Fibroblast of gingiva (primary cell): ENCODE measurements at places on chromosomes 7 and 10.

- DNase-seq: peak; percentile 19
Observed at GRCh38 chr7:139358541-139359365, 941 bp upstream of the LUC7L2 start.

GRCh38 chr7:78413568-78413967 is 615.0 kb downstream of the PHTF2 start:
- DNase-seq: peak; percentile 66

- no peak for DNase-seq
Observed at GRCh38 chr7:14551310-14551709, 351.2 kb downstream of the DGKB start.

DNA sequence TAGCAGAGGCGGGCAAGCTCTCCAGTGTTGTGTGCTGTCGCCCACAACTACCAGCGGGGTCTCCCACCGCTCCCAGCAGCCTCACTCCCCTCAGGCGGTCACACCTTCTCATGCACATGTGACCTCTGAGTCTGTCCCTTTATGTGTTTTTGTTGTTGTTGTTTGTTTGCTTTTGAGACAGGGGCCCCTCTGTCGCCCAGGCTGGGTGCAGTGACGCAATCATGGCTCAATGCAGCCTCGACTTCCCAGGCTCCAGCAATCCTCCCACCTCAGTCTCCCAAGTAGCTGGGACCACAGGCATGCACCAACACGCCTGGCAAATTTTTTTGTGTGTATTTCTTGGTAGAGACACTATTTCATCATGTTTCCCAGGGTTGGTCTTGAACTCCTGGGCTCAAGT is 1.5 kb downstream of the CPSF4 start:
- DNase-seq: no peak
